B cell (primary cell): ENCODE measurements at places on chromosomes 16 and 17.

GRCh38 chr17:75065562-75066151 lies 18.6 kb downstream of the KCTD2 start:
- no peak for DNase-seq

DNA sequence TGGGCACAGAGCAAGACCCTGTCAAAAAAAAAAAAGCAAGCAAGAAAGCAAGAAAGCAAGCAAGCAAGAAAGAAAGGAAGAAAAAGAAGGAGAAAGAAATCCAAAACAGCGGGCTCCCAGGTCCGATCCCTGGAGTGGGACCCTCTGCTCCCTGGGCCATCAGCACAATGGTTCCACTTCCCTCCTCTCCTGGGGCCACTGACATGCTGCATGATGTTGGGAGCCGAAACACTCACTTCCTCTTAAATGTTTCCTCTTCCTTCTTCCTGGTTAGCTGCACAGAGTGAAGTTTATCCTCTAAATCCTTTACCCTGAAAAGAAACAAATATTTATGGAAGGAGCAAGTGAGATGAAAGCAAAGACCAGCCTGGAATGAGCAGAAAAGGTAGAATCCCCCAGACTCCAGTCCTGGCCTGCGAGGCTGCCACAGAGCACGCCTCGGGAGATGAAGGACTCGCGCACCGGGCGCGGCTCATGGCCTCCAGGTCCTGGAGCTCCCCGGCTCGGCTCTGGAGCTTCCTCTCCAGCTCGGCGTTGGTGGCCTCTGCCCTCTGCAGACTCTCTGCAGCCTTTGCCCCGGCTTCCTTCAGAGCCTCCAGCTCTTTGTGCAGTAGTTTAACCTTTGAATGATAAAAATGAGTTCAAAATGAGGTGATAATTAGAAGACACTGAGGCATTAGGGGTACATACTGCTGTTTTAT lies 19.0 kb downstream of the CCDC57 start:
- DNase-seq, result no peak

DNA sequence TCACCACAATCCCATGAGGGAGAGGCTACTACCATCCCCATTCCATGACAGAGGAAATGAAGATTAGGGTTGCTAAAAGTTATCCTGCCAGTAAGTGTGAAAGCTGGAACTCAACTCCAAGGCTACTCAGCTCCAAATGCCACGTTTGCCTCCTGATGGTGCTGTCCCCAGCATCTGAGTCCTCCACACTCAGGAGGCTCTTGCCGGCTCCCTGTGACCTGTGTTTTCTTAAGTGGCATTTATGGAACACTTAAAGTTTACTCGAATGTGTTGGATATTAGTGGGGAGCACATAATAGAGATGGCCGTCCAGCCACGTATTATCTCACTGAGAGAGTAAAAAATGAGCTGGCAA lies 267.9 kb downstream of the CBLN1 start:
- DNase-seq, result no peak

DNA sequence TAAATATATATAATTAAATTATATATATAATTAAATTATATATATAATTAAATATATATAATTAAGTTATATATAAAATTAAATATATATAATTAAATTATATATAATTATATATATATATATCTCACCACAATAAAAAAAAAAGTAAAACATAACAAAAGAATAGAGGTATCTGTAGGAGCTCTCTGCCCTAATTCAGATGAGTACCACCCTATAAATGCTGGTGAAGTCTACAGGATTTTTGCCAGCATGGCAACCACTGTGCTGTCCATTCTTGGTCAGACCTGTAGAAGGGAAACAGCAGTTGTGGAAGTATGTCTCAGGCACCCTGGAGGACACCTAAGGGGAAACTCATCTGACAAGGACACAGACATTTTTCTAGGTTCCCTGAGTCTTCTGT lies 259.7 kb downstream of the PRKCA start:
- DNase-seq, result no peak

DNA sequence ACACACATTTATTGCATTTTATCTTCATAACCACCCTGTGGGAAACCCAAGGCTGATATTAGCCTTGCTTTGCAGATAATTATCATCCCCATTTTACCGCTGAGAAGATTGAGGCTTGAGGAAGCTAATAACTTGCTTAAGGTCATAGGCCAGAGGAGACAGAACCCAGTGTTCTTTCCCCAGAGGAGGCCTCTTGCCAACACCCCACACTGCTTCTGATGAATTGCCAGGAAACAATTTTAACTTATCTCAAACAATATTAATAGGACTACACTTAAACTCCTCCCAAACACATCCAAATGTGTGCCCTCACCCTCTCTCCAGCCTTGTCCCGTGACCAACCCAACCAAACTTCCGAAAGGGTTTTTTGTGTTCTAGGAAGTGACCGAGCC lies 2.1 kb upstream of the SPG7 start:
- DNase-seq, result no peak
